GM12892 (cell line): ENCODE measurements at places on chromosomes 11 and 22.

- peak; percentile 43 for DNase-seq
Observed at GRCh38 chr11:65471447-65471891, 27.4 kb upstream of the MALAT1 start.

- DNase-seq, result no peak
Observed at GRCh38 chr11:87397011-87397865, 359.5 kb downstream of the TMEM135 start.

DNA sequence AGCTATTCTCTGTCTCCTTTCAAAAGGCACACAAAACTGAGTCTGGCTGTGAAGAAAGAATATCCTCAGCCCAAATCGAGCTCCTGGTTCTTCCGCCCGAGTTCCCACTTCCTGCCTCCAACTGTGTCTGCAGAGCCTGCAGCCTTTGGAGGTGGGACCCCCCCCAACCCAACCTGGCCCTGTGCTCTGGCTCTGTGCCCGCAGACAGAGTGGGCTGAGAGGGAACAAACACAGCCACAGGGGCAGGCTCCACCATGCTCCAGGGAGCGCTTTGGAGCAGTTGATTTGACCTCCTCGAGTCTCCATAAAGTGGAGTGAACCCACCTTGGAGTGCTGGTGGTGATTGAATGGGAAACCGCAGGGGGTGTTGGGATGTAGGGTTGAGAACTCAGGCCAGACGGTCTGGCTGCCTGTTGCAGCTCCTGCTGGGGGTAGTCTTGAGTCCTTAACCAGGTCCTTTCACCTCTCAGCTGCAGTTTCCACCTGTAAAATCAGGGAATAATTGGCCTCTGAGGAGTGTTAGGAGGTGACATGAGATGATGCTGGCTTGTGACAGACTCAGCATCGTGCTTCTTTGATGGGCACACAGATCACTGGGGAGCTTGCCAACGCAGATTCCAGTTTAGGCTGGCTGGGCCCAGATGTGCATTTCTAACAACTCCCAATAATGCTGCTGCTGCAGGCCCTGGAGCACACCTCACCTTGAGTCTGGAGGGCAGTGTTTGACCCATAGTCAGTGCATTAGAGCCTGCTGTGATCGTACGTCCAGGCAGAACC lies 11.4 kb downstream of the DAGLA start:
- no peak for DNase-seq

GRCh38 chr11:45886816-45887520 lies 1.5 kb downstream of the MAPK8IP1 start:
- no peak for DNase-seq

DNA sequence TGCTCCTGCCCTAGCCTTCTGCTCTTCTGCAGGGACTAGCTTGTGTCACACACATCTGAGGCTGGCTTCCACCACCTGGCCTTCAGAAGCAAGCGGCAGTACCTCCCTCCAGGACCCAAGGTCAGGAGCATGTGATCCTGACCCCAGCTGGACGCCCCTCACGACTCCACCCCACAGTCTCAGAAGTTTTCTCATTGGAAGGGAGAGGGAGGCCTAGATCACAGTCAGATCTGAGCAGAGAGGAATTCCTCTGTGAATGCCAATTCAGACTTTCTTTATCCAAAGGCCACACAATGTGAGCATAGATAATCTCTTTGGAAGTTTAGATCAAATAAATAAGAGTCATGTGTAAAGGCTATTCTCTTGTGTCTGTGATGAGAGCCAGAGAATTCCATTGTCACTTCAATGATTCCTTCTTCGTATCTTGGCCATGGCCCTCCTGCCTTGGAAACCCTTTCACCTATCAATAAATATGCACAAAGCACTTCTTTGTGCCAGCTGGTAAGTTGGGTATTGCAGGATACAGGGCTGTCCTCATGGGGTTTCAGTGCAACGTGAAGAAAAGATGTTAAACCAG lies 142.9 kb downstream of the SNX19 start:
- no peak for DNase-seq

GRCh38 chr11:120219232-120219937 lies 8.6 kb downstream of the OAF start:
- no peak for DNase-seq

DNA sequence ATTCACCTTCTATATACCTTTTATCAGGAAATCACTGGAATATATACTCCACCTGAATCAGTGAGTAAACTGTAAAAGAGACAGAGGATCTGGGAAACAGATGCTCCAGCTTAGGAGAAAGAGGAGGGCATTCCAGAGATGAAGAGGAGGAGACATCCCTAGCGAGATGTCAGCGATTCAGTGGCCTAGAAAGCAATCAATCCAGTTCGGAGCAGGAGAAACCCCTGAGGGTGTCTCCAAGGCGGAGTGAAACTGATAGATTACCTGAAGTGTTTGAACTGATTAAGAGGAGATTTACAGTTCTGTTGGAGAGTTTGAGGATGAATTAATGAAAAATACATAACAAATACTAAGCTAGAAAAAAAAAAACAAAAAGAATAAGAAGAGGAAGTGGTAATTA lies 24.5 kb upstream of the TNRC6B start:
- DNase-seq, result no peak

- no peak for DNase-seq
Observed at GRCh38 chr11:68140496-68141245, 19.5 kb upstream of the CHKA start.

DNA sequence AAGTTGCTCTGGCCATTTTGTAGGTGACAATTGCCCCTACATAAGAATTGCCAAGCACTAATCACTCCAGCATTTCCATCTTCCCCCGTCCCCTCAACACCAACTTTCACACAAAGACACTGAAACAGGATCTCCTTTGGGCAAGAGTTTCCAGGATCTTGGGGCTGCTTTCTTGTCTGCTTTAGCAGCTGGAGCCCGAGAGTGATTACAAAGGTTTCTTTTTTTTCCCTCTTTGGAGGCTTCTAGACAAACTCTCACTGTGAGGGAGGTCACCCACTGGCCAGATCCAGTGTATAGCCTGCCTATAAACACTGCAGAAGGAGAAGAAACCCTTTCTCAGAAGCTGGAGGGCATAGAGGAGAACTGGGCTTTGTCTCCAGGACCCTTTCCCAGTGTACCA lies 92.5 kb downstream of the APIP start:
- no peak for DNase-seq

DNA sequence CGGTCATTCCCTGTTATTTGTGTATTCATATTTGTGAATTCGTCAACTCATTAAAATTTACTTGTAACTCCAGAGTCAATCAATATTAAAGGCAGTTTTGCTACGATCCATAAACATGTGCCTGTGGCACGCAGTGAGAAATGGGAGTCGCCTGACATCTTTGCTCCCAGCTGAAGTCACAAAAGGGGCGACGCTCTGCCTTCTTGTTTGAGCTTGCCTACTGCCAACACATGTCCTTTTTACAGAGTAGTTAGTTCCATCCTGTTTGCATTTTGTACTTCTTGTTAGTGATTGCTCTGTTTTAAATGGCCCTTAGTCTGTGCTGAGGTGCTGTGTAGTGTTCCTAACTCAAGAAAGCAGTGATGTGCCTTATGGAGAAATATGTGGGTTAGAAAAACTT lies 305.3 kb downstream of the ETS1 start:
- DNase-seq, result no peak

GRCh38 chr11:71406681-71407080 lies 41.5 kb downstream of the DHCR7 start:
- DNase-seq, result no peak

DNA sequence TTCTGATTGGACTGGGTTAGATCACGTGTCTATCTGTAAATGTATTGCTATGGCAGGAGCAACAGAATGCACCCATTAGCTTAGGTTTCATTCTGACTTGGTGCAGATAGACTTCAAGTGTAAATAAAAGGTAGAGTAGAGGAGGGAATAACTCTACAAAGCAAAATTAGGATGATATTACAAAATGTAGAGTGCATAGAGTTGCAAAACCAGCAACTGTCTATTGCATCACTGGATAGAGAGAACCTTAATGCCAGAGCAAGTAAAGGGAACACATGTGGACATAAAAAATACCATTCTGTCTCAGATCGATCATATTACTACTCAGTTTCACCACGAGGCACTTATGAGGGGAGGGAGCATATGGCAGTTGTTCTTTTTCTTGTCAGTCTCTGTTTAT lies 22.0 kb upstream of the CAT start:
- DNase-seq, result no peak

GRCh38 chr11:43489869-43490465 lies 131.2 kb downstream of the TTC17 start:
- DNase-seq, result no peak

DNA sequence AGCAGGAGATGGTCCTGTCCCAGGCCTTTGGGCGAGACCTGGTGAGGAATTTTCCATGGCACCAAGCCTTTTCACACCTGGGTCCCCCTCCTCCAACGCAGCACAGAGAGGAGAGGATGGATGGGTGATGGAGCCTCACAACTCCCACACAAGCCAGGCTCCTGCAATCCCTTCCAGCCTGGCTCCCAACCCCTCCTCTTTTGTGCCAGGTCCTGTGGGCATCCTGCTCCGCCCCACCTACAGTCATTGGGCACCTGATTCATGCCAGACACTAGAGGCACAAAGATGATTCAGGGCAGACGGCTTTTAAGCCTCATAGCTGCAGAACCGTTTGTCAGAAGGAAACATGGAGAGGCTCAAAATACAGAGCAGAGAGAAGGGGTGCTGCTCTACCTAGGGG lies 16.1 kb upstream of the MYRF start:
- DNase-seq, result no peak

GRCh38 chr22:48205161-48205560 lies 1442.7 kb downstream of the TBC1D22A start:
- DNase-seq, result no peak

DNA sequence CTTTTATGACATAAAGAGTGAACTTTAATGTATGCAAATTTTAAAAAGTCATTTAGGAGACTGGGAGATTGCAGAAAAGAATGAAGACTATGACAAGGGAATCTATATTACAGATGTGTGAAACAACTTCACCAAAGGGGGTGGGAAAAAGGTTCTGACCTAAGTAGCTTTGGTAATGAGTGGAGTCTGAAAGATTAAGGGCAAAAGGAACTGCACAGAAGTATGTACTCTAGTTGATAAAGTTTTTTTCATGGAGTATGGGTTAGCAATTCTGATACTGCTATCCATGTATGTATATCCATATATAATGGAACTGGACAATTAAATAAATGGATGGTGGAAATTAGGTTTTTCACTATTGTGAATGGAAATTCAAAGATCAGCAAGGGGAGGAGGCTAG lies 9.2 kb downstream of the CKAP5 start:
- DNase-seq, result no peak

DNA sequence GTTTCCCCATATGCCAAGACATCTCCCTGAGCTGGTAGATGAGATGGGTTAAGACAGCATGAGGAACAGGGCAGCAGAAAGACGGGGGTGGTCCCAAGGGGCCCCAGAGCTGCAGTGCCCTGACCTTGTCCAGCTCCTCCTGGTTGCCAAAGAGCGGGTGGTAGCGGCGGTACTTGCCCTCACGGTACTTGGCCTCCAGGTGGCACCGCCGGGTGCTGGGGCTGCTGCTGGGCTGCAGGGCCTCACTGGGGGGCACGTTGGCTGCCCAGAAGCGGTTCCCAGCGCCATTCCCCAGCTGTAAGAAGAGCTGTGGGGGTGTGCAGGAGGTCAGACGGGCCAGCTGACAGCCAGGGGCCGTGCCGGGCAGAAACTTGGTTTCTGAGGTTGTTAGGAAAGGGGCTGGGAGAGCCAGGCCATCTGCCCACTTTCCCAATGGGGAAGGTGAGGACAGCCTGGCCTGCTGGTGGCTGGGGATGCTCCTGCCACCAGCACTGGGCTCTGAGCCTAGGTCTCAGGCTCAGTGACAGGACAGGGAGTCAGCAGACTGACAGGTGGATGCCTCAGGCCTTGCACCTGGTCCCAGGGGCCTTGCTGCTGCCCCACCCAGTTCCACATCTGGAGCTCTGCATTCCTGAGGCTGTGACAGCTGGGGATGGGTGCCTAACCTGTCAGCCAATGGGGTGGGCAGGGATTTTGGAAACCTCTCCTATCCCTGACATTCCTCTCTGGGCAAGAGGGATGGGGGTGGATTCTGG lies 30.0 kb upstream of the PDE2A start:
- no peak for DNase-seq

DNA sequence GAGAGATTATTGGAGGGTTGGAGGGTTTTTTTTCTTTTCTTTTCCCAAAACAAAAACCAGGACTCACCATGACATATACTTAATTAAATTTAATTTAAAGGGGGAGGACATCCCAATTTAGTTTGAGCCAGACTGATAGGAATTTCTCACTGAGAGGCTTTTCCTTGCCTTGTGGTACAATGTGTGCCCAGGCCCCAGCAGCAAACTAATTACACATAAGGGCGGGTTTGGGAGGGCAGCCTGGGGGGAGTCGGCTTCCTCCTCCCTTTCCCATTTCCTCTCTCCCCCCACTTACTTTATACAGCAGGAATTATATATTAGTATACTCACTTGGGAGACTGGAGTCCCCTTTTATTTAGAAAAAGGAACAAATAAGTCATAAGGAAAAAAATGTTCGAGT lies 2.9 kb downstream of the TEAD1 start:
- DNase-seq, result no peak

DNA sequence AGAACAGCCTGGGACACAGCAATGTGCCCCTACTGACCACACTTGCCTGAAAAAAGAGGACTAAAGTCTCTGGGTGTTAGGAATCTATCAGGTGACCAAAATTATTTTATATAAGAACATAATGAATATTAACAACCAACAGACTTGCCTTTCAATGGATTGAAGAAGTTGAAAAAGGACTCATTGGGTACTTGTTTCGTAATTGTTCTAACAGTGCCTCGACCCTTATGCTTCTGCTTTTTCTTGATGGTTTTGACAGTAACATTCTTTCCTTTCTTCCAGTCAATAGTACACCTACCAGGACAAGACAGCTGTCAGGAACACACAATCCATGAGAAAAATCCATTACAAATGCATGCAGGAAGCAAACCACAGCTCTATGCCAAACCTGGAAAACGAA lies 29.0 kb upstream of the PHLDA2 start:
- DNase-seq, result no peak

DNA sequence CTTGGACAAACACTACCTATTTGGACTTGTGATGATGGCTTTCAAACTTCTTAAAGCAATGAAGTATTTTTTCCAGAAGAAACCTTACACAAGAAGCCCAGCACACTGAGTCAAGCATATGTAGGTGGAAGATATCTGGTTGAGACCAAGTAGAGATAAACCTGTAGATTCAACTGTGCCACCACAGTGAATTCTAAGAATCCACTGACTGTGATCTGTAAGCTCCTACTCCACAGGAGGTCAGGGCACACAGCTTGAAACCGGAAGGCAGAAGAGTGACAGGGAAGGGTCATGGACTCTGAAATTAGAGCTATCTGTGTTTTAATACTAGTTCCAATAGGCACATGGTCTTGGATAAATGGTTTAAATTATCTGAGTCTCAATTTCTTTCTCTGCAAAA lies 404.5 kb downstream of the ETS1 start:
- DNase-seq, result no peak

DNA sequence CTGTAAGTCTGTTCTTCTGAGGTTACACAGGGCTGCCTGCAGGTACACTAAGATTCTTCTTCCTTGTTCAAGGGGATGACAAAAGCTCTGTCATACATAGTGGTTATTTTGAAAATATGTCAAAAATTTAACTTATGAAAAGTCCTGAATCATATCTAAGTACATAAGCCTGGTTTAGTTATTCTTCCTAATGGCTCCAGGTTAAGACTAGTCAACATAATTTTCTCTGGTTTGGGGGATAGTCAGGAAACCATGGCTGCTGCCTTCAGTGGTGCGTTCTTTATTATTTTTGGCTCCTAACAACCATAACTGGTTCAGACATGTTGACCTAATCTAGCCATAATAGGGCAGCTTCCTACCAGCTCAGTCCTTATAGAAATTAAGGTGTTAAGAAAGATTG lies 257.4 kb upstream of the DDI1 start:
- DNase-seq, result no peak
